ENCODE measurements at places on chromosomes 13 and 19. TPM values are rescaled to one million over a fixed set of nuclear protein-coding genes. Genes with fewer than 3 reads are reported as not detected.

DNA sequence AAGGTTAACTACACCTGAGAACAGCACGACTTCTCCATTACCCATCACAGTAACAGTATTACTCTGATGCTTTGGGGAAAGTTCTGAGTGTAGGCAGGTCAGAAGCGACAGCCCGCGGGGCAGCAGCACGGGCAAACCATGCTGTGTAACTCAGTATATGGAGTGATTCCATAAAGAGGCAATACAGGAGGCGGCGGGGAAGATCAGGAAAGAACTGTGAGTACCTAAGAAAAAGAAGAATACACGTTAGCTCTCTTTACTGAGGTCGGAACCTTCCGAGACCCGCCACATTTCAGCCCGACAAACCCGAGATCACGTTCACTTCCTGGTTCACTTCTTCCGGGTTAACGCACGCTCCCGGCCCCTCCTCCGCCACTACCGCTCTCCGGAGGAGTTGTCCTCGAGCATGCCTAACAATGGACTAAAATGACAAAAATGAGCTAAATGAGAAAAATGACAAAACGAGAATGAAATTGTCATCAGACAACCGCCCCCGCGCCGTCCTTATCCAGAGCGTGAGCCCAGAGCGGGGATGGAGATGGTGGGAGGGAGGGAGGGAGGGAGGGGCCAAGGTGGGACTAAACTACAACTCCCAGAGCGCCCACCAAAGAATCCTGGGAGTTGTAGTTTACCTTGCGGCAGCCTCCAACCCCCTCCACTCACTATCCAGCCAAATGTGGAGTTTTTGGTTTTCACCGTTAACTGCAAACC is at the start of gene MTRF1:
Gene MTRF1, minus strand, starts transcription at position 316 of the 711 bp plus-strand sequence. CDS start 2,669 bp downstream, outside the sequence.
- peak; percentile 85 for DNase-seq

DNA sequence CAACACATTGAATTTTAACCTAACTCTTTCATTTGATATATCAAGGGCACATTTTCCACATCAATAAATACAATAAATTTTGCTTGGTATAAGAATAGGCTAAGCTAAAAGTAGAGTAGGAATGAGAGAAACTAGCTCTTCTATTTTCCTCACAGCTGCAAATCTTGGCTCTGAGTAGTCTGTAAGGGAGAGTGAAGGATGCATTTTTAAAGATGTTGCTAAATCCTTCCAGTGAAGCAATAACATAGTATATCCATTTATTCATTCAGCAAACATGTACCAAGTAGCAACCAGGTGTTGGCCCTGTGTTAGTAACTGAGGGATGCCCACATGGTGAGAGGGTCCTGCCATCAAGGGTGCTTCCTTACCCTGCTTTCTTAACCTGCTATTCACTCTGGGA is 799.9 kb downstream of the PCDH9 start:
- no peak for DNase-seq

DNA sequence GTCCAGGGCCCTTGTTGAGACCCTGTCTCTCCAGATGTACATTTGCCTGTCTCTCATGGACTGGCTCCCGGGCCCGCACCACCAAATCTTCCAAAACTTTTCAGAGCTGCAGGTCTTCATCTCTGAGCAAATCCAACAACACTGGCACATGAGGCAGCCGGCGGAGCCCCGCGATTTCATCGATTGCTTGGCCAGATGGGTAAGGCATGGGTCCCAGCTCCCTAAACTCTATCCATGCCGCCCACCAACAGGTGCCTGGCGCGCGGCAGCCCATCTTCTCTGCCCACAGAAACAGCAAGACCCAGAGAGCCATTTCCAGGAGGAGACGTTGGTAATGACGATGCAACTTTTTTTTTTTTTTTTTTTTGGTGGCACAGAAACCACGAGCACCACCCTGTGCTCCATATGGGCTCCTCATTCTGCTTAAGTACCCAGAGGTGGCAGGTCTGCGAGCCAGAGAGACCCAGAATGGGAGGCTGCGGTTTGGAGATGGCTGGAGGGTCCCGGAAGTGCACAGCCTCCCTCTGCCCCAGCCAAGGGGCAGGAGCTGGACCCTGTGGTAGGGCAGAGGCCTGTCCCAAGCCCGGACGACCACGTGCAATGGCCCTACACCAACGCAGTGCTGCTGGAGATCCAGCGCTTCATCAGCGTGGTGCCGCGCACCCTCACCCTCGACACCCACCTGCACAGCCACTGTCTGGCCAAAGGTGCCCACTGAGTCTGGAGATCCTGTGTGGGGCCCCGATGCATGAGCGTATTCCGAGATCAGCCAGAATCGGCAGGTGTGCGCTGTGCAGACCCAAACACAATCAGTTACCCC is 22.6 kb downstream of the CYP2F1 start:
- DNase-seq, result no peak

DNA sequence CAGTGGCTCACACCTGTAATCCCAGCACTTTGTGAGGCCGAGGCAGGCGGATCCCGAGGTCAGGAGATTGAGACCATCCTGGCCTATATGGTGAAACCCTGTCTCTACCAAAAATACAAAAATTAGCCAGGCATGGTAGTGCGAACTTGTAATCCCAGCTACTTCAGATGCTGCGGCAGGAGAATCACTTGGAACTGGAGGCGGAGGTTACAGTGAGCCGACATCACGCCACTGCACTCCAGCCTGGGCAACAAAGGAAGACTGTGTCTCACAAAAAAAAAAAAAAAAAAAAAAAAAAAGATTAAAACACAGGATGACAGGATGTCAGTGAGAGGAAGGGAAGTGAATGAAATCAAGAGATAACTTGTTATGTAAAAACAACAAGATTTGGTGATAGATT is 1158.5 kb downstream of the PCDH9 start:
- DNase-seq, result no peak

ZNF599 gene
- 3.3 TPM for total RNA-seq

DNA sequence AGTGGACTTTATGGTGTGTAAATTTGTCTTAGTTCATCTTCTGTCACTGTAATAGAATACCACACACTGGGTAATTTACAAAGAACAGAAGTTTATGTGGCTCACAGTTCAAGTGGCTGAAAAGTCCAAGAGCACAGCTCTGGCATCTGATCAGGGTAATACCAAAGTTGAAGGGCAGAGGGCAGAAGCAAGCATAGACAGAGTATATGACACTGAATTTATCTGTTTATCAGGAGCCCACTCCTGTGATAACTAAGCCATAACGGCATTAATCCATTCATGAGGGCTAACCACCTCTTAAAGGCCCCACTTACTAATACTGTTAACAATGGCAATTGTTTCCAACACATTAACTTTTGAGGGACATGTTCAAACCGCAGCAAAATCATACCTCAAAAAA is 4.0 kb upstream of the RFXAP start:
- no peak for DNase-seq

PRSS57 gene
- not detected for total RNA-seq

- no peak for DNase-seq
Observed at GRCh38 chr13:66663711-66664110, 566.4 kb downstream of the PCDH9 start.

ASPDH gene
- not detected for total RNA-seq

DNA sequence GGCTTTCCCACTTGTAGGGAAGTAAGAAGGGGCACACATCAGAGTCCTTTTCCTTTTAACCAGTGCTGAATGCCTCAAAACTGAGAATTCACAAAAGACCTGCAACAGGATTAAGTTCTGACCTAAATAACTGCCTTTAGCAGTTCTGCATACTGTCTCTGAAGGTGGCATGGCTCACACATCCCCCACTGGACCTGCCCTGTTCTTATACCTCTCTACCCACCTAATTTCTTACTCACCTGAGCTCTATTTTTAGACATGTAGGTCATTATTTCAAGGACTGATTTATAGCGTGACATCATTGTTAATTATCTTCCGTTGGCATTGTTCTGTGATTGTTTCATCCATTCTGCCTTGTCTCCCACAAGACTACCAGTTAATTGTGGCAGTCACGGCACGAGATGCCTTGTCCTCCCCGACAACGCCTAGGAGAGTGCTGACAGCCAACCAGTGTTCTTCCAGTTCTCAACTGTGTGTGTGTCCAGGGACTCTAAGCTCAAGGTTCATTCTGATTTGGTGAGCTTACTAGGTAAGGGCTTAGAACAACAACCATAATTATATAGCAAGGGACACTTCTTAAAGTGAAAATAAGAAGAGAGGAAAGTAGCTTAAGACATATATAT is 27.1 kb upstream of the UBL3 start:
- no peak for DNase-seq

- DNase-seq, result peak; percentile 65
Observed at GRCh38 chr19:15780610-15781418, 6.6 kb upstream of the OR10H5 start.

SULT2A1 gene
- total RNA-seq, result 1.3 TPM

ZNF221 gene
- total RNA-seq, result 5.8 TPM

DNA sequence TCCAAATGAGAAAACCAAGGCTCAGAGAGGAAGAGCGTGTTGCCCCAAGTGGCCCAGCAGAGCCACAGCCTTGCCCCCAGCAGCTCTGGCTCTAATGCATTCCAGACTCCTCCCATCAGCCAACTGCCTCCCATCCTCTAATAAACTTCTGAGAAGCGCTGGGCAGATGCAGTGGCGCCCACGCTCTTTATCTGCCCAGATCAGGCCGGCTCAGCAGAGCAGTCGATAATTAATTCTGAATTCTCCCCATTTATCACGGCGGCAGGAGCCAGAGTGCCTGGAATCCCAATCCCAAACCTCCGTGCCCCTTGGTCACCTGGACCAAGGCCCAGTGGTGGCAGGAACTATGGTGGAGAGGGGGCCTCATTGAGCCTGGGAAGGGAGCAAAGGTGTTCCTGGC is 13.9 kb downstream of the TINCR start:
- no peak for DNase-seq

FCHO1 gene
- 4.2 TPM for total RNA-seq

DNA sequence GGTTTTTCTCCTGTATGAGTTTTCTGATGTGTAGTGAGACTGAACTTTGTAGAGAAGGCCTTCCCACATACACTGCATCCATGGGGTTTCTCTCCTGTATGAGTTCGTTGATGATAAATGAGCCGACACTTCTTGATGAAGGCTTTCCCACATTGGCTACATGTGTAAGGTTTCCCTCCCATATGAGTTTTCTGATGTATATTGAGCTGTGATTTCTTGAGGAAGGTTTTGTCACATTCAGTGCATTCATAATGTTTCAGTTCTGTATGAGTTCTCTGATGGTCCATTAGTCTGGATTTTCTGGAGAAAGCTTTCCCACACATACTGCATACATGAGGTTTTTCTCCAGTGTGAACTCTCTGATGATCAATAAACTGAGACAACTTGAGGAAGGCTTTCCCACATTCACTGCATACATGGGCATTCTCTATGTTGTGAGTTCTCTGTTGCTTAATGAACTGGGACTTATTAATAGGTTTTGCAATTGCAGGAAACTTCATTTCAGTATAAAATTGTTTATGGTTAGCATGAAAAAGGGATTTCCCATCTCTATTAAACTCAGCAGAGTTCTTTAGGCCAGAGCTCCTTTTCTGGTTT is 7.5 kb upstream of the ZNF350 start:
- no peak for DNase-seq

DNA sequence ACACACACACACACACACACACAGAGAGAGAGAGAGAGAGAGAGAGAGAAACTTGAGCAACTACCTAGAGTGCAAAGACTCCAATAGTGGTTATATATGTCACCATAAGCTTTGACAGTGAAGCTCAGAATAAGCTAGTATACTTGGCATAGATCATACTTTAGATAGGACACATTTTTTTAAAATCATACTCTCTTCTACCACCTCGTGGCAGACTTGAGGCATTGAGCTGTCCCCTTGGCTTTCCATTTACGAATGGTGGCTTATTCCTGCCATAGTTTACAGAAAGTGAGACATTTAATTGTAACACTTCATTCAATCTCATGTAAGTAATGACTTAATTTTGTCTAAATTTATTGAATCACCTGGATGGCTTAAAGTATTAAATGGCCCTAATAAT is 108.2 kb downstream of the EDNRB start:
- no peak for DNase-seq

DNA sequence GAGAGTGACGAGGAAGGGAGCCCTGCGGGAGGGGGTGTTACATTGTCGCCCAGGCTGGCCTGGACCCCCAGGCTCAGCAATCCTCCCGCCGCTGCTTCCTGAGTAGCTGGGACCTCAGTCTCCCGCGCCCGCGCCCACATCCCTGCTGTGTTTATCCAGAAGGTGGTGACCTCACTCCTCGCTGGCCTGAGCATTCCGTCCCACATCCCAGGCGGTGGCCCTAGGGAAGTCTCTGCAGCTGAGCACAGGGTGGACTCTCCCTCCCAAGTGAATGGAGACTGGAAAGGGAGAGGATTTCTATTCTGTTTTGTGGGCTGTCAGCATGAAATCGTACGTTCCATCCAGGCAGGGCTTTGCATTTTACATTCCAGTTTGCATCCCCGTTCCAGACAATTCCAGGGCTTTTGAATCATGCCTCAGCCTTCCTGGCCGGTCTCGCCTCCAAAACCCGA is 401 bp upstream of the ZNF765 start:
- DNase-seq, result peak; percentile 55

FFAR3 gene
- total RNA-seq, result 1.5 TPM

PRX gene
- total RNA-seq, result 1.7 TPM

VSTM1 gene
- not detected for total RNA-seq

GRCh38 chr19:55959996-55960675 is 12.5 kb downstream of the NLRP8 start:
- DNase-seq, result no peak

DNA sequence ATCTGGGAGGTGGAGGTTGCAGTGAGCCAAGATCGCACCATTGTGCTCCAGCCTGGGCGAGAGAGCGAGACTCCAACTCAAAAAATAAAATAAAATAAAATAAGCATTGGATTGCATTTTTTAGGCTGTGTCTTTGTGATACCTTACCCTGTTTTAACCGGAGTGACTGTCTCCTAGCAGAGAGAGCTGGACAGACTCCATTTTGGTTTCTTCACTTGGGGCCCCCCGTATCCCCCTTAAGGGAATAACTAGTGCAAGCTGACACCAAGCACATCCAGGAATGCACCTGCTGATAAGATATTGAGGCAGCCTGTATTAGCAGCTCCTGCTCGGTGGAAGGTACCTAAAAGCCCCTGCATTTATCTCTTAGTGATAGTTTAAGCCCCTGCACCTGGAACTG is 20.8 kb upstream of the GPR32 start:
- no peak for DNase-seq

APOE gene
- total RNA-seq, result 46.2 TPM

DNA sequence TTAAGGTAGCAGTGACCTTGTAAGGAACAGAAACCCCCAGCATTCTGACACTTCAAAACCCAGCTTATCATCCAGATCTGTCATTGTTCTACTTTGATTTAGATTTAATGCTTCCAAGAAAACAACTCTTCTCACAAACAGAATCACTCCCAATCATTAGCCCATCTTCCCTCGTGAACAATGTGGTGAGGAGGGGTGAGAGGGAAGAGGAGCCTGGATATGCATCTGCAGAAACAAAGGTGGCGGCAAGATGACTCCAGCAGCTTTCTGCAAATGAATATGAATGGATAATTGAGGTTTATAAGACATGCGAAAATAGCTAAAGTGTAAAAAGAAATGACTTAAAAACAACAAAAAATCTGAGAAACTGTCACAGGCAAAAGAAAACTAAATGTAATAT is 859.9 kb upstream of the SLC10A2 start:
- DNase-seq, result no peak

CEACAM1 gene
- total RNA-seq, result 591 TPM
